NCI-H187 treated with DMSO at 0.1 percent for 48 hours (cell line): ENCODE measurements at places on chromosomes 4 and X.

DNA sequence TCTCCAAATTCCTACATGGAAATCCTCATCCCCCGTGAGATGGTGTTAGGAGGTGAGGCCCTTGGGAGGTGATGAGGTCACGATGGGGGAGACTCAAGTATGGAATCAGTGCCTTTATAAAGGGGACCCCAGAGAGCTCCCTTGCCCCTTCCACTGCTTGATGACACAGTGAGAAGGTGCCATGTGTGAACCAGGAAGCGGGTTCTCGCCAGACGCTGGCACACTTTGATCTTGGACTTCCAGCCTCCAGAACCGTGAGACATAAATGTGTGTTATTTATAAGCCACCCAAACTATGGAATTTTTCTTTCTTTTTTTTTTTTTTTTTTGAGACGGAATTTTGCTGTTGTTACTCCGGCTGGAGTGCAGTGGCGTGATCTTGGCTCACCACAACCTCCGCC lies 237.6 kb downstream of the DHRSX start:
- no peak for DNase-seq

GRCh38 chrX:68833855-68834331 lies 5.1 kb downstream of the EFNB1 start:
- no peak for DNase-seq

DNA sequence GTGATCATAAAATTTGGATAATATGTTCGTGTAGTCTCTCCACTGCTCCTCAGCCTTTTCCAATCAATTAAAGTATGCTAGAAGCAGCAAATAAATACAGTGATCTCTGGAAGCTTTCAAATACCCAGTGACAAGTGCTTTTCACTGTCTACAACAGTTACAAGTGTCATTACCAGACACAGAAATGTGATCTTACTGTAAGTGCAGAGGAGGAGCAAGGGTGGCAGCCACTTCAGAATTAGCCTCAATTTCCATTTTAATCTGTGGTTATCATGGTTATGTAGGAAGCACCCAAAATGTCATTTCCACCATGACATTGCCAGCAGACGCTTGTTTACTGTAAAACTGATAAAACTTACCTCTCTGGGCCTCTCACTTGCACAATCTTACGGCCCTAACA lies 133.9 kb upstream of the ADAMTS3 start:
- peak; percentile 82 for DNase-seq

GRCh38 chr4:30245140-30245539 lies 475.0 kb upstream of the PCDH7 start:
- no peak for DNase-seq

GRCh38 chr4:75321484-75321883 lies 192.7 kb downstream of the RCHY1 start:
- DNase-seq = no peak

GRCh38 chrX:123140454-123140853 lies 43.6 kb upstream of the GRIA3 start:
- no peak for DNase-seq

DNA sequence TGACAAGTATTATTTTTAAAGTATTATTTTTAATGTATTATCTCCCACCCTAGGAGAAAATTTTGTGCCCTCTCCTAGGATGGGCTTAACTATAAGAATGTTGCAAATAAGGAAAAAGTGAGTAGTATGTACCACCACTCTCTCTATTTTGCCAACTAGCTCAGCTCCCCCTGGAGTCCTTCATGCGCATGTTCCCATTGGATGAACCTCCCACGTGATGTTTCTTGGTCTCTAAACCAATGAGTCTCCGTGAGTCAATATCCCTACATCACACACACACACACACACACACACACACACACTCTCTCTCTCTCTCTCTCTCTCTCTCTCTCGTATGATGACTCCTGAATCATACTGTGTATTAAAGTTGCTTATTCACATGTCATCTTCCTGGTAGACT lies 129.7 kb upstream of the ZFP42 start:
- DNase-seq = no peak

DNA sequence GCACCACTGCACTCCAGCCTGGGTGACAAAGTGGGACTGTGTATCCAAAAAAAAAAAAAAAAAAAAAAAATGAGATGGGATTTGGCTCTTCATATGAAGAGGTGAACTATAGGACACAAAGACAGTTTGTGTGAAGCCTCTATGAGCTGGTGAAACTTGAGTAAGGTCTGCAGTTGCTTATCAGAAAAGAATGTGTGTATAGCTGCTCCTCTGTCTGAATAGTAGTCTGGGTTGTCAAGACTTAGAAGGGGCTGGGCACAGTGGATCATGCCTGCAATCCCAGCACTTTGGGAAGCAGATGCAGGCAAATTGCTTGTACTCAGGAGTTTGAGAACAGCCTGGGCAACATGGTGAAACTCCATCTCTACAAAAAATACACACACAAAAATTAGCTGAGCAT lies 82.8 kb downstream of the ARSF start:
- no peak for DNase-seq

- no peak for DNase-seq
Measured at GRCh38 chr4:45732161-45732560, 391.7 kb downstream of the GABRG1 start.

DNA sequence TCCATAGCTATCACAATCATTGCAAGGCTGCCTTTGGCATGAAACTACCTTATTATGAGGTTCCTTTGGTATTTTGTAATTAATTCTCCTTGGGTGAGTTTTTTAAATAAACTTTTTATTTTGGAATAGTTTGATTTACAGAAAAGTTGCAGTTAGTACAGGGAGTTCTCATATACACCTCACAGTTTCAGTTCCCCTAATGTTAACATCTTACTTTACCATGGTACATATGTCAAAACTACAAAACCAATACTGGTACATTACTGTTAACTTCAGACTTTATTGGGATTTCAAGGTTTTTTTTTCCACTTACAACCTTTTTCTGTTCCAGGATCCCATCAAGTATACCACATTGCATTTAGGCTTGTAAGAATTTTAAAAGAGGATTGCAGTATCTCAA lies 52.0 kb upstream of the RGN start:
- DNase-seq = no peak

DNA sequence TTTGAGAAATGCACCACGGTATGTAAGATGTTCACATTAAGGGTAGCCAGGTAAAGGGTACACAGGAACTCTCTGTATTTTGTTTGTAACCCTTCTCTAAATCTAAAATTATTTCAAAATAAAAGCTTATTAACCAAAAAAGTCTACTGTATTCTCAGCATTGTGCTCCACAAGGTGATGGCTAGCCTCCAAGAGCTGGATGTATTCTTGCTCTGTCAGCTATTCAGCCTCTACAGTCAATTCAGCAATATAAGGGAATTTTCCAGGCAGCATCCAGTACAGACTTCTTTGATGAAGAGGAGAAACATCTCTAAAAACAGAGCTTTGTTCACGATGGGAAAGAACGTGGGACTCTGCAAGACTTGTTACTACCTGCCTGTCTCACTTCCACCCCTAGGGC lies 63.5 kb upstream of the MAOA start:
- no peak for DNase-seq
